Memory B cell (primary cell): ENCODE measurements at places on chromosomes 13 and 19.

- no peak for DNase-seq
Measured at GRCh38 chr19:35039881-35040825, 1.4 kb upstream of the HPN start.

DNA sequence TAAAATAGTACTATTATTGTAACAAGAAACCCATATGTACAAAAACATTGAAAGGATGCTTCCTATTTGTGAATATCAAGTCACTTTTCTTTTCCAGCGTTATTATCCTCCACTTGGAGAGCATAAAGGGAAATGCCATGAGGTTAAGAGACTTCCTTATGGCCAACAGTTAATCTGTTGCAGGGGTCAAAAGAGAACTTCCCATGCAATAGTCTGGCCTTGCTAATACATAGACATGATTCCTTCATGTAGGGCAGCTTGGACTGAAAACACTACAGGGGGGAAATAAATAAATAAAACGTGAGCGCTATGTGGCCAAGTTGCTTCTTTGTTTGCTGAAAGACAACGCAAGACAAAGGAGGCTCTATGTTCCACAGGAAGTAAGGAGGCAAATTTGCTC is 269.1 kb upstream of the EDNRB start:
- DNase-seq, result no peak

- DNase-seq, result no peak
Measured at GRCh38 chr19:49954092-49954829, 6.7 kb downstream of the SIGLEC11 start.

- peak; percentile 86 for DNase-seq
Measured at GRCh38 chr19:20039203-20039723, at the start of gene ZNF682. TSS of gene ZNF682 (minus strand) at chr19:20039505. CDS start at chr19:20039345, 160 bp downstream.

DNA sequence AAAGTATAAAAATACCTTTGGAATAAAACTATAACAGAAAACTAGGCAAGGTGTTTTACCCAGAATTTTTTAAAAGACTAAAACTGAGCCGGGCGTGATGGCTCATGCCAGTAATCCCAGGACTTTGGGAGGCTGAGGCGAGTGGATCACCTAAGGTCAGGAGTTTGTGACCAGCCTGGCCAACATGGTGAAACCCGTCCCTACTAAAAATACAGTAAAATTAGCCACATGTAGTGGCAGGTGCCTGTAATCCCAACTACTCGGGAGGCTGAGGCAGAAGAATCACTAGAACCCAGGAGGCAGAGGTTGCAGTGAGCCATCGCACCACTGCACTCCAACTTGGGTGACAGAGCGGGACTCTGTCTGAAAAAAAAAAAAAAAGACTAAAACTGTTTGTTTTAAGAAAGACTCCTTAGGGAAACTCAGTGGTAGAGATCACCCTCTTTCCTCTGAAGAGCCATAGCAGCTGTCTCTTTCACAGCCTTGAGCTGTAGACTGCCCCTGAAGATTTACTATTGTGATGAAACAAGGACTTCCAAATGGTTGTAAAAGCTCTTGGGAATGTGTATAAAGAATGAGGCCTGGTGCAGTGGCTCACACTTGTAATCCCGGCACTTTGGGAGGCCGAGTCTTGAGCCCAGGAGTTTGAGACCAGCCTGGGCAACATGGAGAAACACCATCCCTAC is 14.7 kb upstream of the KCTD4 start:
- DNase-seq, result no peak

DNA sequence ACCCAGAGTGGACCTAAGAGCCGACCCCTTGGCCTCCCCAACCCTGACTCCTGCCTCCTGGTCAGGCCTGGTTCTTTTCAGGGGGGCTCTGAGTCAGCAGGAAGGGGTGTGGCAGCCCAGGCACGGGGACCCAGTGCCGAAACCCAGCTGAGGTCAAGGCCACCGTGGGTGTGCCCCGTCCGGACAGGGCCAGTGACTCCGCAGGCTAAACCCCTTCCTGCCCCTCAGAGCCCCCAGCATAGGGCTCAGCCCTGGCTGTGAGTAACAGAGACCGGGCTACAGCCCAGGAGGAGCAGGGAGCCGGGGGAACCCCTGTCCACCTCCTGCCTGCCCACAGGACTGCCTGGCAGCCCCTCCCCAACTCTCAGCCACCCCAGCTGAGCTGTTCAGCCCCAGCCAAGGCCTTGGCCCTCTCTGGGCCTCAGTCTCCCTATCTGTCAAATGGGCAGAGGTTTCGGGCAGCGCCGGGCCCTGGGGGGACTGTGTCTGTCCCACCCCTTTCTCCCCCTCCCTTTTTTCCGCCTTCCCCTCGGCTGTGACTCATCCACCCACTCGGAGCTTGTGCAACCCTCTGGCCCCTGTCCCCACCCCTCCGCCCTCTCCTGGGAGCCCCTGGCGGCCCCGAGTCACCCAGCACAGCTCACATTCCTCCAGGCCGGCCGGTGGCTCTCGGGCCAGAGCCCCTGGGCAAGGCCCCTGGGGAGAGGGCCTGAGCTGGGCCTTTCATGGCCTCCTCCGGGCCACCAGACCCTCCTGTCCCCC is 8.6 kb downstream of the ZBTB7A start:
- DNase-seq, result no peak

DNA sequence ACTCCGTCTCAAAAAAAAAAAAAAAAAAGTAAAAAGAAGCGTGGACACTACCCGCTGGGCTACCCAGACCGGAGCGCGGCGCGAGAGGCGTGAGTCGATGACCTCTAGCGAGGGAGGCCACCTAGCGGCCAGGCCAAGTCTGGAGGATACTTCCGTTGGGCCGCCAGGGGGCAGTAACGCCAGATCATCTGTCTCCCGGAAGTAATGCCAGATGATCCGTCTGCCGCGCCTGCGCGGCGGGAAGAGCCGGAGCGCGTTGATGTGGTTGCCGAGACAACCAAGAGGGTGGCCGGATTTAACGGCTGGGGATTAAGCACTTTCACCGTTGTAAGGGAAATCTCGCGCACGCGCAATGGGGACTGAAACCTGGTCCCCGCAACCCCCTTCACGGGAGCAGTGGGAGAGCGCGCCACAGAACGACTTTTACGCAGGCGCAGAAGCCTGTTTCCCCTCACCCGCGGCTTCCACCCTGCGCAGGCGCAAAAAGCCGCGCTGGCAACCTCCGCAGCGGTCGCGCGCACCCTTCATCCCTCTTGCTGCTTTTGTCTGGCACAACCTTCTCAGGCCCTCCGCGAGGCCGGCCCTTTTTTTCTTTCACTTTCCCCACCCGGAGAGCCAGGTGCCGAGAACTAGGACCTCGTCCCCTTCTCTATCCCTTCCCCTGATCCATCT is 1.0 kb upstream of the U2AF2 start:
- DNase-seq, result peak; percentile 97

- DNase-seq, result no peak
Measured at GRCh38 chr19:8500158-8500557, 2.3 kb downstream of the PRAM1 start.

- DNase-seq, result no peak
Measured at GRCh38 chr13:113539176-113539575, 45.4 kb upstream of the TFDP1 start.

DNA sequence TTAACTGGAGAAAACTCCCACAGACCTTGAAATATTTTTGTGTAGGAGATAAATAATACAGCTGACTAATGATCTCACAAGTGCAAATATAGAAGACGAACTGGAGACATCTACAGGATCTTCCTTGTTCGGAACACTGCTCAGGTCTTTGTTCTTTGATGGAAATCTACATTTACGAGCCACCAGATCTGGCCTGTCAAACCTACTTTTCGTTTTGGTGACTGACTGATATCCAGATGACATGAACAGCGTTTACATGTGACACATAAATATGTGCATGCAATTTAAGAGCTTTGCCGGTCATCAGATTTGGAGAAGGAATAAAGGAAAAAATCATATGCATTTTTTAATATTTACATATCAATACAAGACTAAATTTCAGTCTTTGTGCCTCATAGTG is 24.5 kb upstream of the TPP2 start:
- DNase-seq, result no peak

- peak; percentile 56 for DNase-seq
Measured at GRCh38 chr19:11496391-11497163, 9.1 kb downstream of the ZNF653 start.

GRCh38 chr19:1038978-1039645 is 795 bp upstream of the ABCA7 start:
- DNase-seq, result no peak

GRCh38 chr13:83274679-83275078 is 607.6 kb downstream of the SLITRK1 start:
- no peak for DNase-seq

GRCh38 chr19:39996218-39996810 is 546 bp upstream of the ZNF546 start:
- no peak for DNase-seq

GRCh38 chr19:42143341-42144234 is 11.3 kb upstream of the POU2F2 start:
- no peak for DNase-seq

DNA sequence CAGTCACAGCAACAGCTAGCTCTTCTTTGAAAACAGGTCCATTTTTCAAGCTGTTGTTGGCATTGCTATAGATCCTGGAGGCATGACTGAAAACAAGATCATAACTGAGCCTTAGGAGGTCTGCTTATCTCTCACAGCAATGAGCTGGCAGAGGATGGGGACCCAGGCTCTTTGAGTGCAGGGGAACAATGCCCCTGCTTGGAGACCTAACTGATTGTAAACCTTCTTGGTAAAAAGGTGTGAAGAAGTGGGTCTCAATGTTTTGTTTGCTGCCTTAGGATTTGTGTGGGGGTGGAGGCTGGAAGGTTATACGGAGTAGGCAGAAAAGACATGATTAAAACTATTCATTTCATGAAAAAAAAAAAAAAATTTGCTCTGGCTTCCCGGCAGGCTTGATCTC is 94.6 kb downstream of the EFNB2 start:
- no peak for DNase-seq

DNA sequence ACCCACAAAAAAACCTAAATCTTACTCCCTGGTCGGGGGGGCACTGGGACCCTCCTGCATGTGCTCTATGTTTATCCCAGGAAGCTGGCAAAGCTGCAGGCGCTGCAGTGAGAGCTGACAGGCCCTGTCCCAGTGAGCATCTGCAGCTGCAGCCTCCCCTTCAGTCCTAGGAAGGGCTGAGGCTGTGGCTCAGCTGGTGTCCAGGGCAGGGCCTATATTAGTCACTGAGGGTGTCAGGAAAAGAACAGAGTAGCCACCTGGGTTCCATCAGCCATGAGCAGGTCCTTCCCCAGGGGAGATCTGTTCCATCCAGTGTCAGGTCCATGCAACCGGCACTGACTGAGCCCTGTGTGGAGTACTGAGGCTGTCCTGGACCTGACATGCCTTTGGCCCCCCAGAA is 120.5 kb downstream of the TNFRSF19 start:
- no peak for DNase-seq

DNA sequence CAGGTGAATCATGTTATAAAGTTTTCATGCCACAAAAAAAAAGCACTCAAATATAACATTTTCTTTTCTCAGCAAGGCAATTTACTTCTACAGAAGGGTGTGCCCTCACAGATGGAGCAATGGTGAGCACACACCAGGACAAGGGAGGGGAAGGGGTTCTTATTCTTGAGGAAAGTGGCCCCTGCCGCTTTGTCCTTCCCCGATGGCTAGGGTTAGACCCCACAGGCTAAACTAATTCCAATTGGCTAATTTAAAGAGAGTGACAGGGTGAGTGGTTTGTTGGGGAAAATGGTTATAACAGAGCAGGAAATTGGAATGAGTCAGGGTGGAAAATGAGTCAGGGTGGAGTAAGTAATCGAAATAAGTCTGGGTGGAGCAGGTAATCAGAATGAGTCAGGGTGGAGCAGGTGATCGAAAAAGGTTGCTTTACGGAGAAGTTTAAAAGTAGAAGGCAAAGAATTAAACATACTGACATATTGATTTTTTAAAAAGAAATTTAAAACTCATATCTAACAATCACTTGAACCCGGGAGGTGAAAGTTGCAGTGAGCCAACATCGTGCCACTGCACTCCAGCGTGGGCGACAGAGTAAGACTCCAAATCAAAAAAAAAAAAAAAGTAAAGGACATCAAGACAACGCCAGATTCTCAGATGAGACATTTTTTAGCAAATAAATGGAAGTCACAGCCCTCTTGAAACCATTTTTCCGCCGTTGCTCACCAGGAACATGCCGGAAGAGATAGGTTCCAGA is 813 bp downstream of the ZNF562 start:
- DNase-seq, result no peak

- no peak for DNase-seq
Measured at GRCh38 chr13:89454681-89455080, 1783.5 kb downstream of the SLITRK5 start.

- no peak for DNase-seq
Measured at GRCh38 chr19:34468409-34468808, 13.1 kb upstream of the WTIP start.

GRCh38 chr13:111175935-111176334 is 60.8 kb downstream of the ARHGEF7 start:
- no peak for DNase-seq

GRCh38 chr19:29366757-29367156 is 153.8 kb upstream of the UQCRFS1 start:
- no peak for DNase-seq

- no peak for DNase-seq
Measured at GRCh38 chr19:43872547-43873336, 45.6 kb downstream of the ZNF283 start.

DNA sequence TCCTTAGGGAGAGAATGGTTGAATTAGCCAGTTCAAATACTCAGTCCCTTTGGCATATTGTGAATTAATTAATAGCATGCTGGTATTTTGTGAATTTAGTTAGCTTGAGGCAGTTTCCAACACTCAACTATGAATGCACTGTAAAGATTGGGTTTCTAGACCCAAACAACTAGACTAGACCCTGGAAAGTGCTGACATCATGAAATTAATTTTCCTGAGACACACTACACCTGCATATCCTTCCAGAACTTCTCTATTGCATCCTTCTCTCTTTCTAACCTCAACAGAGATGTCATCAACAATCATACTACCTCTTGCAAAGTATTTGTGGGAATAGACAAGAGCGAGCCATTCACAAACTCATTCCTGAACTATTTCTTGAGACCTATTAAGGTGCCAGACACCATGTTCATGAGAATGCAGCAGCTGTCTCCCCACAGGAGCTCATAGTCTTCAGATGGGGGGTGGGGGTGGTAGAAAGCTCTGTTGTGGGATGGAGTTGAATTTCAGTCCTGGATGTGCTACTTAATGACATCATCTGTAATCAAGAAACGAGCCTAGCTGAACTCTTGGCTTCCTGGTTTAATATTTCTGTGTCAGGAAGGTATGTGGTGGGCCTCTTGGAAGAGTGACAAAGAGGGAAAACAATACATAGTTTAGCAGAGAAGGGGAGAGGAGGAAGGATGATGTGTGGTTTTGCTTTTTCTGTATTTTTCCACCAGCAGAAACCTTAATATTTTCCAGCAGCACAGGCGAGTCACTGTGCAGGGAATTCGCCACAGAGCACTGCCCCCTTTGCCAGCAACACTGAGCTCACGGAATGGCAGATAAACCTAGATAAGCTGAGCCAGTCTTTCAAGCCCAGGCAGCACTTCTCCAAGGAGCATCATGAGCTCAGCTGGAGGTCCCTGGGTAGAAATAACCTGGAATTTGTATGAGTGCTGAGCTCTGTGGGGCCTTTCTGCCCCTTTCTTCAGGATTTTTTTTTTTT is 53.1 kb upstream of the CYSLTR2 start:
- DNase-seq, result no peak

GRCh38 chr19:38210458-38210987 is 13.5 kb downstream of the DPF1 start:
- DNase-seq, result no peak

- DNase-seq, result no peak
Measured at GRCh38 chr13:32007494-32007893, 24.1 kb upstream of the FRY start.
